ENCODE measurements at places on chromosomes 11 and 22.

DNA sequence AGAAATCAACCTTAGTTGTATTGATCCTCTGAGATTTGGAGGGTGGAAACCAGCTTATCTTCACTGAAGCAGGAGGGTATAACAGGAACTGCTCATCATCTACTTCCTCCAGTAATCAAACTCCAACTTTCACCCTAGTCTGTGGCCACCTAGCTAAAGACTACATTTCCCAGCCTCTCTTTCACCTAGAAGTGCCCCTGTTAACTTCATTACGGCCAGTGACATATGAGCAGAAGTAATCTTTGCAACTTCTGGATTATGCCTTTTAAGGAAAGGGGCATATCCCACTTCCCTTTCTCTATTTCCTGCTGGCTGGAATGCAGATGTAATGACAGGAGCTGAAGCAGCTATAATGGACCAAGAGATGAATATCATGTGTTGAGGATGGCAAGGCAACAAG lies 7.6 kb upstream of the VPS37C start:
- no peak for DNase-seq

GRCh38 chr11:87338046-87338639 lies 300.4 kb downstream of the TMEM135 start:
- DNase-seq = no peak

DNA sequence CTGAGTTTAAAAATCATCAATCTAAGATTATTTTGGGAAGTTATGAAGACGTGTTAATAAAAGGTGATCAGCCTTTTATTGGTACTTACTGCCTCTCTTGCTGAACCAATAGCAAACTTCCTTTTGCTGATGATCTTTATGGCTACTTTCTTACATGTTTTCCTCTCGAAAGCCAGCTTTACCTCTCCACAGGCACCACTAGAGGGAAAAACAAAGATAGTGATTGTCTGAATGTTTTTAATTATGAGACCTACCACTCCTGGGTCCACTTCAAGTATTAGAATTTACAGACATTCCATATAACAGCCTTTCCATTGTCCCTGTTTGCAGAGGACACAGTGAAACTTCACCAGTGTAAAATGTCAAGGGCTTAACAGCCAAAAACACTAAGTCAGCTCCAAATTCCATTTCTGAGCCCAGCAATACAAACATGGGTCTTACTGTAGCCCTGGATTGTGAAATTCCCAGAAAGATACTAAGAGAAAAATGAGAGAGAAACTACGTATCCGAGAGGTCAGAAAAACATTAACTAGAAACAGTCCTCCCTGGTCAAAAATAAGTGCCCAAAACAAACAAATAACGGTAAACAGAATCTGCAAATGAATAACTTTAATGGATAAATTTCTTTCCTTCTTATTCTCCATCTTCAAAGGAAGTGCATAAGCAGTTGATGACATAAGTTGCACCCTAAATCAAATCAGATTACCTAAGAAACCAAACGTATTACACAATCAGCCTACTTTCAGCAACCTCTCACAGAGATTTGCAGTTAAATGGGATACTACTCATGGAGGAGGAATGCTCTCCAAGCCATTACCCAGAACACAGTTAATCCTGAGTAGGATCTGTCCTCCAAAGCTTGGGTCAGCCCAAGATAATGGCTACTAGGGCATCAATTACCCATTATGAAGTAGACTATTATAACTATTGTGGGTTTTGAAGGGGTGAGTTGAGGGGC lies 29.5 kb downstream of the CHEK2 start:
- no peak for DNase-seq

- no peak for DNase-seq
Observed at GRCh38 chr11:87722756-87723565, 452.3 kb downstream of the RAB38 start.

- DNase-seq = no peak
Observed at GRCh38 chr11:67576735-67577475, 6.7 kb upstream of the GSTP1 start.

DNA sequence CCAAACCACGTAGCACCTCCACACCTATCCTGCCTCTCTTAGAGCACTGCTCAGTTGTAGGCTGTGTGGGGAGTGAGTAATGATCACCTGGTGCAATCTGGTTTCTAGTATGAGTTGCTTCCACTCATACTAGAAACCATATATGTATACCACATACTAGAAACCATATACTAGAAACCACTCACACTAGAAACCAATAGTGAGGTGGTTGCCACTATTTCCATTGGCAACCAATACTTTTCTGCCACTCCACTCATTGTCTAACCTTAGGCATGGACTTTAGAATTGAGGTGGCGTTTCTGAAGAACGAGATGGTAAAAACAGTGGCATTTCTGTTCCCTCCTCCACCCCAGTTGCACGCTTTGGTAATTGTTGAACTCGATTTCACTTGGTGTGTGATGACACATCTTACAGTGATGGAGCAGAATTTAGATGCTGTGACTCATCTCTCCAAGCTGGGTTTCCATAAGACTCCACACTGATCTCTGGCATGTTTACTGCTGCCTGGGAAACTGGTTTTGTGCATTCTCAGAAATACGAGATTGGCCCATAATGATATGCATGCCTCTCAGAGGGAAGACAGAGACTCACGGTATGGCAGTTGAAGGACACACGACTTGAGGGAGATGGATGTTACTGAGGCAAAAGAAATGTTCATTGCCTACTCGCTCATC lies 82.9 kb downstream of the KIRREL3 start:
- no peak for DNase-seq

GRCh38 chr11:118921121-118921928 lies 4.4 kb downstream of the BCL9L start:
- no peak for DNase-seq

DNA sequence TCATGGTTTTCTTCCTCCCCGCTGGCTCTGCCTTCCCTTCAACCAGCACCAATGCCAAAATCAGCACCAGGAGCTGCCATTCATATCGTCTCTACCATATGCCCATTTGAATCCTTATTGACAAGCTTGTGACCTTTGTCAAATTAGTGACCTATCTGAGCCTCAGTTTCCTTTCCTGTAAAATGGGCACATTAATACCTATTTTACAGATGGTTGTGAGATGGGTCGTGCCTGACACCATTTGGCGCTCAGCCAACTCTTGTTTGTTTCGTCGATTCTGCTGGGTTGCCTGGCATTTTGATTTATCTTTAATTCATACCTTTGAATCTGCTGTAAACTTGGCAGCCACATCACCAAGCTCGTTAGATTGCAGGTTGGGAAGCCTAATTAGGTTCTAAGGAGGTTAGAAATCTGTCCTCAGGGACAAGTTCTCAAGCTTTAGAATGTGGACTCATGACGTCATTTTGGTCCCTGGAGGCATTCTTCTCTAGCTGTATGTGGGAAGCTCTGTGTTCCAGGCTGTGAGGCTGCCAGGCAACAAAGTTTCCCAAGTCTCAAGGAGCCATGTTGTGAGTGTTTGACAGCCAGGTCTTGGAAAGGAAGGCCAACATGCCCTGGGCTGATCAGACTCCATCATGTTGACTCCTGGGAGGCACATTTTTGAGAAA lies 61.0 kb downstream of the RPS6KA4 start:
- DNase-seq = no peak

DNA sequence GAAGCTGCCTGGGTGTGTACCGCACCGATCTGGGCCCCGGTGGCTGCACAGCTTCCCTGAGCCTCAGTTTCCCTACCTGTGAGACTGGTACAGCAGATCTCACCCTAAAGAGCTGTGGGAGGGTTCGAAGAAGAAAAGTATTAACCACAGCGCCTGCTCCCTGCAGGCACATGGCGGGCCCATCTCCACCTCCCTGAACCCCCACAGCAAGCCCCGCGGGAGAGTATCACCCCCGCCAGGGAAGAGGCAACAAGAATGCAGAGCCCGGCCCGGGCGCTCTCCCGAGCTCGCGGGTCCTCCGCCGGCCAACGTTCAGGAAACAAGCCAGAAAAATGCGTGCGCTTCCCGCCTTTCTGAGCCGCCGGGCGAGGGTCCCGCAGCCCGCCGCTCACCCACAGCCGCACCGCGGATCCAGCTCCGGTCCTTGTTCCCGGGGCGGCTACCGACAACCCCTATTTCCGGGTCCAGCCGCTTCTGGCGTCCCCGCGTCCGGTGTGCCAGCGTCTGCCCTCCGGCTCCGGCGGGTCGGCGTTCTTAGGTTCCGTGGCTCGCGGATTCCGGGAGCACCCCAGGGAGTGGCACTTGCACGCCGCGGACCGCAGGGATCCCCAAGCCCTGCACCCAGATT lies at the start of gene TOP3B:
TSS of gene TOP3B (minus strand) at position 450 of the 628 bp plus-strand sequence. CDS start 7,078 bp downstream, outside the sequence.
- DNase-seq = peak; percentile 54
